ENCODE measurements at places on chromosomes 1 and 21.

DNA sequence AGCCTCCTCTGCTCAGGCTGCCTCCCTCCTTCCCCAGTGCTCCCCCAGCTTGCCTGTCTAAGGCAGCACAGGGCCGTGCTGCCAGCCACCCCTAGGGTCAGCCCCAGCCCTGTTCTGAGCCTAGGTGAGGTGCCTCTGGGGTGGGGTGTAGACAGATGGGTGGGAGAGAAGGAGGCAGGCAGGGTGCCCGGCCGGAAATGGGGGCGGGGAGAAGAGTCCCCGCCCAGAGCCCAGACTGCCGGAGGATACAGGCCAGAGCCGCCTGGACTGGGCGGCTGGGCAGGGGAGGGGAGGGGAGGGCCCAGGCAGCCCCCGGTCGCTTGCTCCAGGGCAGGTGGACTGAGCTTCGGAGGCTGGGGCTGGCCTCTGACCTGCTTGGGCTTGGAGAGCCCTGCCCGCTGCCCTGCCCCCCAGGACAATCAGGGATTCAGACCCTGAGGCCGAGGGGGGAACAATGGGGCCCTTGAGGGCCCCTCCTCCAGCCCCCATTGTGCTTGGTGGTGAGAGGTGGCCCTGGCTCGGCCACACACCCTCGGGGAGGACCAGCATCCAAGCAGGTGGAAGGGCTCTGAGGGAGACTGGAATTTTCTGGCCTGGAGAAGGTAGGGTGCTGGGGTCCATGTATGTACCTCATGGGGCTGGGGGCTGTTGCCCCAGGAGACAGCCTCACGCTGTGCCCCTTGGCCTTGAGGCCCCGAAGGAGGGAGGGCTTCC lies at the start of gene GJC2:
TSS of gene GJC2 (plus strand) at position 525 of the 714 bp plus-strand sequence. CDS start 7,829 bp downstream, outside the sequence.
- no peak for DNase-seq

GRCh38 chr1:184595596-184595995 lies 159.1 kb downstream of the EDEM3 start:
- DNase-seq, result no peak

GRCh38 chr1:230542054-230542453 lies 100.2 kb upstream of the COG2 start:
- DNase-seq, result no peak

- no peak for DNase-seq
Observed at GRCh38 chr1:158016651-158017335, 23.3 kb downstream of the KIRREL1 start.

GRCh38 chr1:33169290-33170055 lies 12.4 kb downstream of the TRIM62 start:
- no peak for DNase-seq

GRCh38 chr1:210525716-210526454 lies 197.2 kb downstream of the HHAT start:
- no peak for DNase-seq

GRCh38 chr1:165179306-165179705 lies 177.2 kb downstream of the LMX1A start:
- DNase-seq, result no peak

DNA sequence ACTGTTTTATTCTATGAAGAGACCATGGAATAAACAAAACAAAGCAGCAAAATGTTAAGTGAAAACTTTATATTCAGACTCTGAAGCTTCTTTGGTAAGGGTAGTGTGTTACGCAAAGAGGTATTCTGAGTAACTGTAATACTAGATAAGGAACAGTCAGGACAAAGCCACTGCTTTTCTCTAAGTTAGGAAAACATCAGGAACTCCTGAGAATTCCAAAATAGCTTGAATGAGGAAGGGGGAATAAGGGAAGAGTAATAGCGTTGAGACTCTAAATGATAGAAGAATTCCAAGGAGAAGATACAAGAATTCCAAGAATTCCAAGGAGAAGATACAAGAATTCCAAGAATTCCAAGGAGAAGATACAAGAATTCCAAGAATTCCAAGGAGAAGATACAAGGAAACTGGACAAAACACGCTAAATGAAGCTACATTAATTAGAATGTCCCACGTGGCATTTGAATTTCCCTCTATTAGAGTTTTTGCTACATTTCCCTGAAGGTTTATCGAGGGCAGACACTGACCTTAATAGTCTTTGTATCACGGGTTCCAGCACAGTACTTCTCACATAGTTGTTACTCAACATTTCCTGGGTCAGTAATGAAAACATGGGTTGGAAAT lies 71.5 kb downstream of the SMYD3 start:
- no peak for DNase-seq

DNA sequence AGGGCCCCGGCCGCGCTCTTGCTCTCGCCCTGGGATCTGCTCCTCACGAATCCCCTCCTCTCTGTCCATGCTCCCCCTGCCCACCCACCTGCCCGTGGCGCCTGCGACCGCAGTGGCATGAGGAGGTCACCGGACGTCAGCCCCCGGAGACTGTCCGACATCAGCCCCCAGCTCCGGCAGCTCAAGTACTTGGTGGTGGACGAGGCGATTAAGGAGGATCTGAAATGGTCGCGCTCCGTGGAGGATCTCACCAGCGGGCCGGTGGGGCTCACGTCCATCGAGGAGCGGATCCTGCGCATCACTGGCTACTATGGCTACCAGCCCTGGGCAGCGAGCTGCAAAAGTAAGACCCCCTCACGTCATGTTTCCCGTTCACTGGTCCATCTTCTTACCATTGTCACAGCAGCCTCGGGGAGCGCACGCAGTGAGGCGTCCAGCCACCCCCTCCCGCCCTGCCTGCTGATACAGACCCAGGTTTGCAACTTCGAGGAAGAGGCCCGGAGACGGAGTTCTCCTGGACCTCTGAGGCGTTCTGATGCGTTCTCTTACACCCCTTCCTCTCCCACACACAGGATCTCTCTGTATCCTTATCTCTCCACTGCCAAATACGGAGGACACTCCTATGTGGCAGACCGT lies 1.1 kb downstream of the SLC35F3 start:
- DNase-seq, result no peak

- no peak for DNase-seq
Observed at GRCh38 chr1:184866586-184866985, 107.7 kb downstream of the NIBAN1 start.

- no peak for DNase-seq
Observed at GRCh38 chr1:28887835-28888682, 26.3 kb upstream of the EPB41 start.
